ENCODE measurements at places on chromosomes 11 and 22.

GRCh38 chr11:83674102-83674896 lies 388.1 kb upstream of the CCDC90B start:
- DNase-seq, result no peak

- no peak for DNase-seq
These were observed 85.6 kb downstream of the INTS4 start for GRCh38 chr11:77908835-77909234.

GRCh38 chr11:116339306-116340098 lies 433.3 kb downstream of the BUD13 start:
- no peak for DNase-seq

DNA sequence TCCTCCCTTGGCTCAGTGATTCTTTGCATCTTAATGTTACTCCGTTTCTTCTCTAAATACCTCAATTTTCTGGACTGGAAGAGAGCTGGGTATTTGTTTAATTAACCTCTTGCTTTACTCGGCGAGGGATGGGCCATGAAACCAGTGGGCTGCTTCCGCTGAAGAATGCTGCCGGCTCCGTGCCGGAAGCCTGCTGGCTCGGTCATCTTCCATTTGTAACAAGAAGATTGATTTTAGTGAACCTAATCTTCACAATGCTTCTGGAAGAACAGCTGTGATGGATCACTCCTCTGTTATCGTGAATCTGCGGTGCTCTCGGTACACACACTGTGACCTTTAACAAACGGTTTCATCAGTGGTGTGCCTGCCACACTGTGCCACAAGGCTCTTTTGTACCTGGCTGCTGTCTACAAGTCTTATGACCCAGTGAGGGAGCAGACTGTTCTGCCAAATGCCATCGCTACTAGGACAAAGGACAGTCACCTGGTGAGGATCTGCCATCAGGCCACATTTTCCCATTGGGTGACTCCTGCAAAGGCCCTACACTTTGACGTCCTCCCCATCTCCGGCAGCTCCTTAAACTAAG lies 25.3 kb upstream of the PARVB start:
- no peak for DNase-seq

All from fibroblast of skin of scalp (primary cell).